ENCODE measurements at places on chromosomes 16 and 17.

DNA sequence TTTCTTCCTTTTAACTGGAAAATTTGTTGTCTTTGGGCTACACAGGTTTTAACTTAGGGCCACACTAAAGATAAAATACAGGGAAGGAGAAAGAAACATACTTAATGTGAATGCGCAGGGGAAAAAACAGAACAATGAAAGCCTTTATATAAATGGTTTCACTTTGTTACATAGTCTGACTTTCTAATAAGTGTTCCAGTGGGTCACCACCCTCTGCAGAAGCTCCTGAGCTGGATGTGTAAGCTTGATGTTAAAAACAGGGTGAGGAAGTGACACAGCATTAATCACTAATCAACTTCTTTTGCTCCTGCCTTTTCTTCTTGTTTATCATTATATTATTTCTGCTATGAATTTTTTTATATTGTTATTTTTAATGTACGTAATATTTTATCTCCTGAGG lies 445.6 kb upstream of the CA10 start:
- no peak for DNase-seq

GRCh38 chr16:12141073-12141951 lies 164.8 kb downstream of the SNX29 start:
- DNase-seq: no peak

- no peak for DNase-seq
Measured at GRCh38 chr16:86120201-86121192, 221.5 kb downstream of the IRF8 start.

- DNase-seq: no peak
Measured at GRCh38 chr16:28951410-28951943, 740 bp downstream of the NFATC2IP start.

DNA sequence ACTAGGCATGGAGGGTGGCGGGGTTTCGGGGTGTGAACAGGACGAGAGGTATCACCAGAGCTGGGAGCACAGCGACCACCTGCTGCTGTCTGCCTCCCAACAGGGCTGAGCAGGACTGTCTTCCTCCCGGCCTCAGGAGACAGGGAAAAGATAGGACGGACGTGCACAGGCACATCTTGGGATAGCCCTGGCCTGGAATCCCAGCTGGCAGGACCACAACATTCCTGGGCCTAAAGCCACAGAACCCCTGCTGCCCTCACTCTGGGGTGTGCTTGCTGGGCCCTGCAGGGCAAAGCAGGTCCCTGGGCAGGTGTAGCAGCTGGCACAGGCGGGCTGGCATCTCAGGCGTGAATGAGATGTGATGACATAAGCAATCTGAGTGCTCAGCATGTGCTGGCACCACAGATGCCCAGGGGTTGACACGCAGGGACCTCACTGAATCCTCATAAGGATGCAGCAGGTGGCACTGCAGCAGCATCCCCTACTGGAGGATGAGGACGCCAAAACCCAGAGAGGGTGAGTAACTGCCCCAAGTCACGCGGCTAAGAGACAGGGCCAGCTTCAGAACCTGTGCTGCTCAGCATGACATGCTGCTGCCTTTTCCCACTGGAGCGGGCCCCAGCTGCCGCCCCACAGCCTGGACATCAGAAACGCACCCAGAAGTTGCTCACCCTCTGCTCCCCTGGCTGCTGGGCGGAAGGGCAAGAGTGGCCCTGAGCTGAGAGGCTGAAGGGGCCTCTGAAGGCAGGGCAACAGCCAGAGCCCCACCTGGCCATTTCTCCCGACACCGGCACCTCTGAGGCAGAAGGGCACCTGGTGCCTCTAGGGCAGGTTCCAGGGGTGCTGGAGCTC lies 7.1 kb downstream of the CORO7 start:
- no peak for DNase-seq

- no peak for DNase-seq
Measured at GRCh38 chr16:69411064-69411985, 13.1 kb upstream of the CYB5B start.
